Stimulated activated CD4-positive, alpha-beta T cell treated with anti-CD3 and anti-CD28 coated beads, Interleukin-2, amount 100 ng/mL, for 48 hours (primary cell): ENCODE measurements at places on chromosomes 12 and 14.

DNA sequence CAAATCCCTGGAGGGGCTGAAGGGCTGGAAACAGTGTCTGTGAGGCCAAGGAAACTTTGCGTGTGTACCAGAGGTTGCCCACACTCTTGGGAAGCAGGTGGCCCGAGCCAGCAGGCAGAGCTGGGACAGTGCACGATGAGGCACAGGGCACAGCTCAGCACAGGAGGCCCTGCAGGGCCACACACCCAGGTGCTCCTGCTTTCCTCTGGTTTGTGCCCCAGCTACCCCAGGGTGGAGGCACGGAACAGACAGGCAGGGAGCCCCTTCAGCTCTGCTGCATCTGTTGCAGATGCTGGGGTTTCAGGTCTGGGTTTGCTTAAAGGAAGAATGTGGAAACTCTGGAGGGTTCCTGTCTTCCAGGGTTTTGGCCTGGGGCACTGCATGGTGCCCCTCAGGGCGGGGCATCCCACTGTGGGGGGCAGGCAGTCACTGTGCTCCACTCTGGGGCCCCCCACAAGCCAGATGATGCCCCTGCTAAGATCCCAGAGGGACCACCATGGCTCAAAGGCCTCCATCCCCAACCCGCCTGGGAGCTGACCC is 8.6 kb downstream of the TMEM179 start:
- DNase-seq = no peak

- DNase-seq = no peak
These were observed 76.2 kb downstream of the PDZRN4 start for GRCh38 chr12:41264281-41264680.

- DNase-seq = no peak
These were observed 1345.6 kb downstream of the FSCB start for GRCh38 chr14:43161477-43161876.

DNA sequence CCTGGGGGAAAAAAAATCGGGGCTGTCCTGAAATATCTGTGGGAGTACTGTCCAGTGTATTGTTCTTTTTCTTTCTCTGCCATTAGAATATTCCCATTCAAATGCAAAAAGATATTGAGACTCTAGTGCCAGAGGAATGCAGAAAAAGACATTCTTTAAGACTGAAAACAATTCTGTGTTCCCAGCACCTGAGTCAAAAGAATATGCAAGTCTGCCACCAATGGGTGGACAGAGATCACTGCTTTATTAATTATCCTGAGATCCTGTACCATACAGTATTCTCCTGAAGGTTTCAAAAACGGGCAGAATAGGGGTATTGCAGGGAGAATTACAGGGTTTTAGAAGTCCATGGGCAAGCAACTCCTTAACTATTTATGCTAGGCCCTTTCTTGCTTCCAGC is 361.8 kb downstream of the C12orf50 start:
- no peak for DNase-seq

GRCh38 chr14:94112513-94113063 is 2.1 kb downstream of the IFI27 start:
- no peak for DNase-seq

GRCh38 chr14:74763803-74764531 is 851 bp downstream of the YLPM1 start:
- peak; percentile 7 for DNase-seq

GRCh38 chr14:103718572-103718971 is 3.0 kb downstream of the ZFYVE21 start:
- no peak for DNase-seq

DNA sequence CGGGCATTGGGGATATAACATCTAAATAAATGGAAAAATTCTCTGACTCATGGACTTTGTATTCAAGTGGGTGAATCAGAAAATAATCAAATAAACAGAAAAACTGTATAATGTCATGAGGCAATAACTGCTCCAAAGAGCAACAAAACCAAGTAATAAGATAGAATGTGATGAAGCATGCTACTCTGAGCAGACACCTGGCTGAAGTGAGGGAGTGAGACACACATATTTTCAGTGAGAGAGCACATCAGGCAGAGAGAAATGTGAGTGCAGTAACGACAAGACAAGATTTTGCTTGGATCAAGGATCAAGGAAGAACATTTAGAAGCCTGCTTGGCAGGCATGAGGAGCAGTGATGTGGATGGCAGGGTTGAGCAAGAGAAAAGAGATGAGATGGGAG is 75.8 kb upstream of the CCDC91 start:
- no peak for DNase-seq

GRCh38 chr12:124035163-124035562 is 62.1 kb downstream of the ZNF664 start:
- no peak for DNase-seq

DNA sequence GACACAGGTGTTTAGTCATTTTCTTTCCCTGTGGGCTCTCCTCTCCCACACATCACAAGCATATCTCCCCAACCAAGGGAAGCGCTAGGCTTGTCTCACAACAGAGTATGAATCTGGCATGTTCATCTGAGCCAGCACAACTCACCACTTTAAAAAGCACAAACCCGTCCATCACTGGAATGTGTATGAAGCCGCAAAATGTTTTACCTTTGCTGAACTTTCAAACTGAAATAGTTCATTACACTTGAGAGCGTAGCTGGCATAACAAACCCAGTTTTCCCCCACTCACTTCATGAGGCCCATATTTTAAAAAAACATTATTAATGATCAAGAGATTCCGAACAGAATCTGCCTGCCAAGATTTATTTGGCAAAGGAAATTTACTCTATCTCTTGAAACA is 15.8 kb downstream of the NID2 start:
- DNase-seq = no peak

DNA sequence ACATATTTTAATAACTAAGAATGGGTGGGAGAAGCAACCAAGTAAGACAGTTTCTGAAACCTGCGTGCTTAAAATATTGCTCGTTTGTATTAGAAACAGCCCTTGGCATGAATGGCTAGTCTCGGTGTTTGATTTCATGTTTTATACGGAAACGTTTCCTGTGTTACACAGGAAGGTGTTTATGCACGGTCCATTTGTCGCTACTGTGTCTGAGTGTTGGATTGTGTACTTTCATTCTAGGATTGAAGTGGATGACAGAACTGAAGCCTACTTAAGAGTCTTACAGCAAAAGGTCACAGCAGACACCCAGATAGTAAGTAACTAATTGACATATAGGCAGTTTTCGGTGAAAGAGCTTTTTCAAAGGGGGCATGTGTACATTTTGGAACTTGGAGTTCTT is 19.6 kb downstream of the PIWIL1 start:
- DNase-seq = no peak

GRCh38 chr12:113896841-113897240 is 69.3 kb downstream of the RBM19 start:
- DNase-seq = no peak

- DNase-seq = no peak
These were observed 1.4 kb downstream of the AKAP6 start for GRCh38 chr14:32330351-32331111.
